Mesenteric fat pad (tissue), 1 donor: ENCODE measurements at places on chromosomes 4 and X. TPM values are rescaled to one million over a fixed set of nuclear protein-coding genes. Genes with fewer than 3 reads are reported as not detected.

Gene GYPE
- total RNA-seq: 1.7 TPM

Gene C4orf50
- total RNA-seq: not detected

Gene PCDH10
- total RNA-seq: 0.06 TPM

Gene ZFP92
- total RNA-seq: 5.4 TPM

Gene RBM47
- 53.3 TPM for total RNA-seq

Gene IKBKG
- total RNA-seq: 29.8 TPM

Gene IL21
- total RNA-seq: not detected

Gene BCAP31
- total RNA-seq: 513 TPM

Gene PASD1
- total RNA-seq: not detected

Gene VAMP7
- total RNA-seq: 35.7 TPM

Gene ZBTB33
- total RNA-seq: 9.9 TPM

Gene CRMP1
- 0.16 TPM for total RNA-seq
